ENCODE measurements at places on chromosomes 11 and 22.

GRCh38 chr11:111352935-111353710 is 26.0 kb downstream of the POU2AF1 start:
- no peak for DNase-seq

GRCh38 chr22:44493206-44493605 is 4.8 kb downstream of the RTL6 start:
- DNase-seq = peak; percentile 10

DNA sequence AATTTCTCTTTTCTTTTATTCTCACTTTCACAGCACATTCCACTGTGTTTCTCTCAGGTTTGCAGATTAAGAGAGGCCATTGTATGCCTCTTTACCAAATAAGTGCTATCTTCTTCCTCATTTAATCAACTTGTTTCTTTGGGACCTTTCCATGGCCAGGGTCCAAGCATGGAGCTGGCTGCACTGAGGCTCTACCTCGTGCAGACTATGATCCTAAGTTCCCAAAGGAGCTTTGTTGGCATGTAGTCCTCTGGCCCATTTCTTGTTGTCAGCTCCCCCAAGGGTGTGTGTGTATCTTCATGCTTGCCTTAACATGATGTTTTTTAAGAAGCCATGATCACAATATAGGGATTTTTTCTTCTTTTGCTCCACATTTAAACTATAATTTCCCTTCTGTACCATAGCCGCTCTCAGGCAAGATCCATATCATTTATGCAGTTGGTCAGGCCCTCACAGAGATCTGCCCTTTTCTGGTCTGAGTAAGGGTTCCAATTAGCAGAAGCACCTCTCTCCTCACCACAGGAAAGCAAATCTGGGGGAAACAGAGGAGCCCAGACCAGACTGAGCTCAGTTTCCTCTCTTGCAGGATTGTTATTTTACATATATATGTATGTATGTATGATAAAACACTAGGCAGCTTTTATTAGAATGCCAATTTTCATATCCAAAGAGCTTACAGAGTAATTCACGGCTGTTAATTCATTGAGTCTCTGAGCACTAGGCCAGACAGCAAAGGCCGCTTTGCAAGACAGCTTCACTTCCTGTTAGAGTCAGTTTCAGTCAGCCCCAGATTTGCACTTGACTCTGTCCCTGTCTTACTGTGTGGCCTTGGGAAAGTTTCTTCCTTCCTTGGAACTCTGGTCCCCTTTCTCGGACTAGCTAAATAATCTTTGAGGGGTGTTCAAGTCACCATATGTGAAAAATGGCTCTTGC is 34.3 kb downstream of the CYB5R2 start:
- no peak for DNase-seq

GRCh38 chr22:21701384-21701971 is 34.1 kb downstream of the YPEL1 start:
- no peak for DNase-seq

GRCh38 chr11:102238391-102238821 is 78.9 kb upstream of the BIRC3 start:
- no peak for DNase-seq

- no peak for DNase-seq
Measured at GRCh38 chr11:11740836-11741235, 100.9 kb upstream of the USP47 start.

- no peak for DNase-seq
Measured at GRCh38 chr22:31271485-31271884, 20.8 kb downstream of the PIK3IP1 start.

GRCh38 chr11:22084056-22084455 is 108.8 kb upstream of the ANO5 start:
- no peak for DNase-seq

- DNase-seq = no peak
Measured at GRCh38 chr22:24578355-24579257, 14.3 kb downstream of the LRRC75B start.

GRCh38 chr11:43856993-43857392 is 23.6 kb upstream of the ALKBH3 start:
- DNase-seq = no peak

DNA sequence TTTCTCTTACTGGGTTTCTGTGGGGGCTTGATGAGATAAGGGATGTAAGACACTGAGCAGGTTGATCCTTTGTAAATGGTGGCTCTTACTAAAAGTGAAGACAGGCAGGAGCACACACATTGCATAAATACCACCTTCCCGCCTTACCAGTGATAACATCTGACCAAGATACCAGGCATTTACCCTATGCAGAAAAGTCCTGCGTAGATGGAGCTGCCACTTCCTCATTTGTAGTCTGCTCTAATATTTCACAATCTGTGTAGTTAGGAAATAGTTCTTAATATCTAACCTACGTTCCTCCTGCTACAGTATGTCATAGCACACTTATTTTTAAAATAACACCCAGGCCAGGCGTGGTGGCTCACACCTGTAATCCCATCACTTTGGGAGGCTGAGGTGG is 23.9 kb upstream of the SWAP70 start:
- DNase-seq = no peak

DNA sequence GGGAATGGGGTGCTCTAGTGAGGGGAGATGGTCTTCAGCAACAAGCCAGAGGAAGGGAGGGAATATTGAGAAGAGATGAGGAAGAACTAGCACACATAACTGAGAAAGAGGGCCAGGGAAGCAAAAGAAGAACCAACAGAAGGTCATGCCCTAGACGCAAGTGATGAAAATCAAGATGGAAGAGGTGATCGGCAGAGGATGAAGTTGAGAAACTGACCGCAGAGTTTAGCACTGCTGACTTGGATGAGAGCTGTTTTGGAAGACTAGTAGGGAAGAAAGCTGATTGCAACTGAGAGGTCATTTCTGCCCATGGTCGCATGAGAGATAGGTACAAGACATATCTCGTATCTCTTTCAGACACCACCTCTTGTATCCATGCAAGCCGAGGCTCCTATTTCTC is 2.9 kb downstream of the SPINDOC start:
- no peak for DNase-seq

DNA sequence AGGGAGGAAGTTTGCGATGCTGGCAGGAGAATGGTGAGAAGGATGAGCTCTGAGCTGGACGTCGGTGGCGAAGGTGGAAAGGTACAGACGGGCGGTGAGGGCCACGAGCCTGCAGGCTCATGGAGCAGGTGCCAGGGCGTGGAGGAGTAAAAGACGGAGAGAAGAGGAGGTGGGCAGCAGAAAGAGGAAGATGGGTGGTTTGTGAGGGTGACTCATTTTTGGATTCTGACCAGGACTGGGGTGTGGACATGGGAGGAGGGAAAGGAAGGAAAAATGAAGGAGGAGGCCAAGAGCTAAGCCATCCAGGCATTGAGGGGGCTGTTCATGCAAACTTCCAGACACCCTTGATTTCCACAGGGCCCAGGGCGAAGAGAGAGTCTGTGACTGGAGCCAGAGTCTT is 3.5 kb downstream of the ZDHHC24 start:
- no peak for DNase-seq

DNA sequence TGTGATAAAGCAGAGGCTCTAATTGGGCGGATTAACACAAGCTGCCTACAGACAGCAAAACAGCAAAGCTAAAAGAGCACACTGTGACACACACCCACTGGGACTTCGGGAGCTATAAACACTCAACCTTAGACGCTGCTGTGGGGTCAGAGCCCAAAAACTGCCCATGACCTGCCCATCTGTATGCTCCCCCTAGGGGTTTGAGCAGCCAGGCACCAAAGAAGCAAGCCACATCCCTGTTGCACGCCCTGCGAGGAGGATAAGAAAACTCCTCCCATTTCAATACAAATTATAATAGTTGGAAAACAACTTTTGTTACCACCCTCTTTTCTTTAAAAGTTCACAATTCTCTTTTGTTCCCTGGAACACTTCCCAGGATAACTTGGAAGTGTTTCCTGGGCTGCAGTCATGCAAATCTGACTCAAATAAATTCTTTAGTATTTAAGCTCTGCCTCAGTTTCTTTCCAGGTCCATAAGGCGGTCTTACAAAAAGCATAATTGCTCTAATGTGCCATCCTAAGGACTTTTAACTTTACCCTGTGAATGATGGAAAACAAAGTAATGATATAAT is 86.4 kb downstream of the DLG2 start:
- no peak for DNase-seq

DNA sequence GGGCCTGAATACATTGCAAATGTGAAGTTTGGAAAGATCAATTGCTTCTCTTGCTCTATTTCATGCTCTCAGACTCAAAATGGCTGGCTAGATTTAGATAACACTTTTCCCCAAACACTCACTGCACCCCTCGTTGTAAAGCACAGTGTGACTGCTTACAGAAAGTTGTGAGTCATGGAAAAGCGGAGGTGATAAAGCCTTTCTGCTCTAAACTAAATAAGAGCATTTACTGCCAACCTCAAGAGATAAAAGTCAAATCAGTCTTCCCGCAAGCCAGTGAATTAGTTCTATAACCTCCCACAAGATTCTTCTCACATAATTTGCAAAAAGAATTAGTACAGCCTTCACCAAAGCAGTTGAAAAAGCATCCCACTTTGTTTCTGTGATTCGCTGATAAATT is 168.7 kb downstream of the WT1 start:
- DNase-seq = no peak

DNA sequence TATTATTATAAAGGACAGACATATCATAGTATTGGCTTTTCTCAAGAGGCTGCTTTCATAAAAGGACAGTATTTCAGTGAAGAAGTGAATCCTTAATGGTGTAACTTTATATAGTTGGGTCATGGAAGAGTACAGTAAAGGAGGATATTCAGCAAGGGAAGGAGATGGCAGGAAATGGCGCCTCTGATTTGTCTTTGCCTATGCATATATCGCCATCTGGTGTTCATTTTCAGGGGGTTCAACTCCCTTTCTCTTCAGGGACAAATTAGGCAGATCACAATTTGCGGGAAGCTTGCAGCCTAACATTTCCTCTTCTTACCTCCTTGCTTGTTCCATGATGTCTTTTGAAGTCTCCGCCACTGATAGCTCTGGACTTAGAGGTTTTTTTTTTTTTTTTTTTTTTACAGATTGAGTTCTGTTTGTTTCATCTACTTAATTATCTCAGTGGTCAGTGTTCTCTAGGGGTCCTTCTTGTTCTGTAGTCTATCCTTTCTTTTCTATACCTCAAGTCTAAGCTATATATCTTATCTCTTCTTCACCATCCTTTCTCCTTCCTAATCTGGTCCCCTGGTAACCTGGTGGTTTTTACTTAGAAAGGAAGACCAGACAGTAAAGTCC is 21.8 kb upstream of the RRM1 start:
- peak; percentile 32 for DNase-seq
